B cell (primary cell): ENCODE measurements at places on chromosomes 3 and 15. TPM values are rescaled to one million over a fixed set of nuclear protein-coding genes. Genes with fewer than 3 reads are reported as not detected.

SERPINI2 gene
- not detected in 2 replicates for total RNA-seq

- no peak for DNase-seq
Observed at GRCh38 chr3:24490151-24490550, 4.5 kb downstream of the THRB start.

DNA sequence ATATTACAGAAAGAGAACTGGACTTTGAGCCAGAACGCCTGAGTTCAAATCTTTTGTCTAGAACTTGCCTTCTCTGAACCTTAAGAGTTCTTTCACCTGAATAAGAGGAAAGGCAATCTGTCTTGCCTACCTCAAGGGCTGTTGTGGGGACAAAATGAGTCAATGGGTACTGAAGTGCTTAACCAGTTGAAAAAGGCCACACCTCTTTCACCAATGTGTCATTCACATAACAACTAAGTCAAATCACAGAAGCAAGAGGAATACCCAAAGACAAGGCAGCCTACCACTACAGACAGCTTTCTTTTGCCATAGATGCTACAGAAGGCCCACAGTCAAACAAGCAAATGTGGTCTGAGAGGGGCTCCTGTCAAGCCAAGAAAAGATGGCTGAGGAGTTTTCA, 39.7 kb downstream of the NBEAL2 start:
- no peak for DNase-seq

GRCh38 chr3:48068886-48069285, 52.7 kb upstream of the MAP4 start:
- DNase-seq, result no peak

- DNase-seq, result no peak
Observed at GRCh38 chr15:101561584-101561906, 72.0 kb upstream of the PCSK6 start.

IL17RC gene
- total RNA-seq, result 0.24 and 0.25 TPM in 2 replicates

- DNase-seq, result no peak
Observed at GRCh38 chr3:88713233-88713691, 394.2 kb upstream of the EPHA3 start.
